ENCODE measurements at places on chromosomes 2 and 18.
A peak's percentile ranks its signal among the peaks of the same experiment; 100 is the strongest.

- H3K4me3 ChIP-seq, result no peak overlapping the region
- H3K36me3 ChIP-seq, result no peaks in the 10 kb centered on the region
- no peaks in the 10 kb centered on the region for H3K27me3 ChIP-seq
- no peak overlapping the region for H3K27ac ChIP-seq
Observed at GRCh38 chr2:7073901-7074300, 156.7 kb downstream of the RNF144A start.

DNA sequence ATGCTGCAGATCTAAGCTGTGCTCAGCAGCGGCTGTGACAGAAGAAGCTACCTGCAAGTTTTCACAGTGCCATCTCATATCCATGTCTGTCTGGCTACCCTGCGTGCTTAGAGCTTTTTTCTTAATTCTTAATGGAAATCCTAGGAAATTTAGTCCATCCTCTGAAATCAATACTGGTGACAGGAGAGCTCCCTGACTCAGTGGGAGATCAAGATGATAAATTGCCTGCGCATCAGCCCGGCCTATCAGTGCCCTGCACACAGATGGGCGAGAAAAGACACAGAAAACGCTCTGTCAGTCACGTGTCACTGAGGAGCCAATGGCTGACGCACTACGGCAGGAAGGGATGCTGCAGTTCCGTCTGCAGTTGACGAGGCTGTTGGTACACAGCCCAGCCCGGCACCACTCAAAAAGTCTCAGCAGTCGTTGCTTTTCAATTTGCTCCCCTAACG lies 819.6 kb upstream of the FSHR start:
- H3K27ac ChIP-seq, result no peak overlapping the region
- no peaks in the 10 kb centered on the region for H3K36me3 ChIP-seq
- DNase-seq, result peak; percentile 71
- peak overlapping the region; percentile 29 for H3K4me3 ChIP-seq
- H3K27me3 ChIP-seq, result no peaks in the 10 kb centered on the region

GRCh38 chr2:128448331-128449225 lies 129.9 kb upstream of the HS6ST1 start:
- DNase-seq, result peak; percentile 57
- no peak overlapping the region for H3K27ac ChIP-seq
- H3K4me1 ChIP-seq, result no peaks in the 10 kb centered on the region
- no peaks in the 10 kb centered on the region for H3K36me3 ChIP-seq
- H3K4me3 ChIP-seq, result no peak overlapping the region

GRCh38 chr2:129734343-129735034 lies 245.0 kb upstream of the RAB6C start:
- DNase-seq, result no peak
- no peaks in the 10 kb centered on the region for H3K4me1 ChIP-seq
- no peak overlapping the region for H3K4me3 ChIP-seq
- no peak overlapping the region for H3K27ac ChIP-seq
- H3K36me3 ChIP-seq, result no peaks in the 10 kb centered on the region

- peak; percentile 95 for DNase-seq
- peaks cover 5% of the 10 kb centered on the region for H3K4me1 ChIP-seq
- no peaks in the 10 kb centered on the region for H3K36me3 ChIP-seq
- H3K4me3 ChIP-seq, result peak within 1 kb of the TSS; percentile 89
- H3K27me3 ChIP-seq, result no peaks in the 10 kb centered on the region
- peak within 1 kb of the TSS; percentile 86 for H3K27ac ChIP-seq
Observed at GRCh38 chr2:197310271-197310985, at the start of gene ANKRD44. ANKRD44 (minus strand) TSS chr2:197310780; CDS start chr2:197310604, 176 bp downstream.

DNA sequence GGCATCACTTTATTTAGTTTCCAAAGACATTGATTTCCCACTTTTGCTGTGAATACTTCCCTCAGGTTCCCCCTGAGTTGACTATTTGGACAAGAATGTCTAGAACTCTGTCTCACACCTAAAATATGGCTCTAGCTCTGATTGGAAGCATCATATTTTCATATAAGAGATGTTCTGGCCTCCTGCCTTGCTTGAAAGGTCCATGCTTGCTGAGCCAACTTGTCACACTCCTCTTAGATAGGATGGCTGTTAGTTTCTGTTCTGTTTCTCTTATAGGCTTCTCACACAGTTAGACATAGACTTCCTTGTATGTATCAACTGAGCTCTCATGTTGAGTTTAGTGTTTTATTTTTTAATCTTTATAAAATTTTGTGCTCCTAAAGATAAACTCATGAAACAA lies 87.1 kb downstream of the CNTNAP5 start:
- DNase-seq, result no peak
- H3K27ac ChIP-seq, result no peak overlapping the region
- no peak overlapping the region for H3K4me3 ChIP-seq
- H3K4me1 ChIP-seq, result no peaks in the 10 kb centered on the region
- H3K36me3 ChIP-seq, result no peaks in the 10 kb centered on the region

DNA sequence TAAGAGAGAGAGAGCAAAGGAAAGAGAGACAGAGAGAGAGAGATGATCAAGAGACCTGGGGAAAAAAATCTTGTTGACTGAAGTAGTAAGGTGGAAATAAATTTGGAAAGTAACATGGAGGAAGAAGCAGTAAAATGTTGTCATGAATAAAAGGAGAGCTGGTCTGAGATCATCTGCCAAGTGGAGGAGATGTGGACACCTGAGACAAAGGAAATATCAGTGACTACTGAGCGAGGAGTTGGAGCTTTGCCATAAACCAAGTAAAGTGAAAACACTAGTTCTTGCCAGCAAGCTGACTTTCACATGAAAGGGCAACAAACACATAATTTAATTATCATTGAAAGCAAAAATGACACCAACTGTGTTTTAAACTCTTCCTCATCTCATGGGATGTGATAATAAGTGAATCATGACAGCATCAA lies 49.0 kb upstream of the DSG1 start:
- no peak for DNase-seq
- H3K4me1 ChIP-seq, result no peaks in the 10 kb centered on the region
- H3K27me3 ChIP-seq, result no peaks in the 10 kb centered on the region
- no peak overlapping the region for H3K4me3 ChIP-seq

DNA sequence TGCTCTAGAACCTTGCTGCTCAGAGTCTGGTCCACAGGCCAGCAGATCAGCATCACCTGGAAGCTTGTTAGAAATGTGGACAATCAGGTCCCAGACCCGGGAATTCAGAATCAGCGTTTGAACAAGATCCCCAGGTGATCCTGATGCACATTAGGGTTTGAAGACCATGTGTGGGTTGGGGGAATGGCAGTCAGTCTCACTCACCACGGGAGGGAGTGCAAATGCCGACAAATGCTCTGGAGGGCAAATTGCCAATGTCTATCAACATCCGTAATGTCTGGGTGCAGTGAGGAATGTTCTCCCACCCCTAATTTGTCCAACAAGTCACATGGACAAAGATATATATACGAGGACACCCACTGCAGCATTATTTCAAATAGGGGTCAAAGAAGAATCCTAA lies 34.5 kb downstream of the INPP5D start:
- H3K4me3 ChIP-seq, result no peak overlapping the region
- H3K27me3 ChIP-seq, result no peaks in the 10 kb centered on the region
- no peak overlapping the region for H3K27ac ChIP-seq
- peak; percentile 22 for DNase-seq

- H3K27ac ChIP-seq, result no peak overlapping the region
- H3K27me3 ChIP-seq, result no peaks in the 10 kb centered on the region
- no peak for DNase-seq
- no peak overlapping the region for H3K4me3 ChIP-seq
Observed at GRCh38 chr2:180122874-180123273, 115.8 kb upstream of the CWC22 start.

- no peaks in the 10 kb centered on the region for H3K27me3 ChIP-seq
- no peak overlapping the region for H3K4me3 ChIP-seq
- H3K4me1 ChIP-seq, result no peaks in the 10 kb centered on the region
- no peaks in the 10 kb centered on the region for H3K36me3 ChIP-seq
- no peak overlapping the region for H3K27ac ChIP-seq
Observed at GRCh38 chr2:23401427-23402204, 16.6 kb downstream of the KLHL29 start.

- H3K36me3 ChIP-seq, result no peaks in the 10 kb centered on the region
- H3K27ac ChIP-seq, result no peak overlapping the region
- no peaks in the 10 kb centered on the region for H3K4me1 ChIP-seq
- no peak for DNase-seq
Observed at GRCh38 chr2:142878031-142878678, 691 bp downstream of the KYNU start.

GRCh38 chr2:26873286-26873983 lies 25.5 kb downstream of the DPYSL5 start:
- no peaks in the 10 kb centered on the region for H3K36me3 ChIP-seq
- H3K4me3 ChIP-seq, result no peak overlapping the region
- no peaks in the 10 kb centered on the region for H3K4me1 ChIP-seq

GRCh38 chr2:9778471-9779316 lies 64.6 kb upstream of the TAF1B start:
- no peaks in the 10 kb centered on the region for H3K4me1 ChIP-seq
- H3K4me3 ChIP-seq, result no peak overlapping the region
- no peak for DNase-seq
- no peaks in the 10 kb centered on the region for H3K27me3 ChIP-seq

DNA sequence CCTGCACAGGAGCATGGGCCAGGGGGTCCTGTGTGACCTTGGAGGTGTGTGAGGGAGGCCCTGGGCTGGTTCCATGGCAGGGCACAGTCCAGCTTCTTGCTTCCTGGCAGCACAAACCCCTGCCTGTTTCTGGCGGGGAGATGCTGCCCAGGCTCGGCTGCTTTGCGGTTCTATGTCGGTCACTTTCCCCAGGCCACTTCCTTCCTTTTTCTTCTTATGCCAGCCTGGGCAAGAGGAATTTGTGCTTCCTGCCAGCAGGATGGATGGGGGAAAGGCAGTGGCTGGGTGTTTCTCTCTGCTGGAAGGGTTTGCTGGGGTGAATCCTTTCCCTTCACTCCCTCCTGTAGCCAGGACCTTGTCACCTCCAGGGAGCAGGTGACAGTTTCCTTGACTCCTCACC lies 24.3 kb downstream of the ASAP2 start:
- peak overlapping the region; percentile 25 for H3K4me3 ChIP-seq
- H3K27me3 ChIP-seq, result no peaks in the 10 kb centered on the region
- H3K27ac ChIP-seq, result peak overlapping the region; percentile 97
- H3K4me1 ChIP-seq, result peaks cover 73% of the 10 kb centered on the region

DNA sequence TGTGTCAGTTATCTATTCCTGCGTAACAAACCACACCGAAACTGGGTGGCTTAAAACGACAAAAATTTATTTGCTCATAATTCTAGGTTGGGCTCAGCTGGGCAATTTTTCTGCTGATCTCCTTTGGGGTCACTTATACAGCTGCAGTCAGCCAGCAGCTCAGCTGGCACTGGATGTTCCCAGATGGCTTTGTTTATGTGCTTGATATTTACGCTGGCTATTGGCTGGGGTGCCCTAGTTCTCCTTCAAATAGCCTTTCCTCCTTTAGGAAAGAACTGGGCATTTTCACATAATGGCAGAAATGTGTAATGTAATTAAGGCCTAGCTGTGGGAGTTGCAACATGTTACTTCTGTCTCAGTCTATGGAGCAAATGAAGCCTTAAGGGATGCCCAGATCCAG lies 142.2 kb downstream of the B3GNT2 start:
- no peaks in the 10 kb centered on the region for H3K36me3 ChIP-seq
- H3K4me3 ChIP-seq, result no peak overlapping the region
- H3K27me3 ChIP-seq, result no peaks in the 10 kb centered on the region
- no peak overlapping the region for H3K27ac ChIP-seq

GRCh38 chr2:134466141-134466540 lies 212.3 kb downstream of the MGAT5 start:
- DNase-seq, result no peak
- no peak overlapping the region for H3K4me3 ChIP-seq
- H3K27me3 ChIP-seq, result no peaks in the 10 kb centered on the region
- no peaks in the 10 kb centered on the region for H3K4me1 ChIP-seq
- no peaks in the 10 kb centered on the region for H3K36me3 ChIP-seq
- H3K27ac ChIP-seq, result no peak overlapping the region

- peak; percentile 86 for DNase-seq
- no peak overlapping the region for H3K27ac ChIP-seq
- peaks cover 6% of the 10 kb centered on the region for H3K4me1 ChIP-seq
- no peaks in the 10 kb centered on the region for H3K27me3 ChIP-seq
- peaks cover 16% of the 10 kb centered on the region for H3K36me3 ChIP-seq
- H3K4me3 ChIP-seq, result no peak overlapping the region
Observed at GRCh38 chr18:48663931-48664847, 125.4 kb downstream of the CTIF start.

- H3K27ac ChIP-seq, result no peak overlapping the region
- no peak for DNase-seq
- H3K4me1 ChIP-seq, result no peaks in the 10 kb centered on the region
- no peaks in the 10 kb centered on the region for H3K27me3 ChIP-seq
- no peak overlapping the region for H3K4me3 ChIP-seq
- H3K36me3 ChIP-seq, result no peaks in the 10 kb centered on the region
Observed at GRCh38 chr2:16262526-16263178, 322.3 kb downstream of the MYCN start.

Data from ascending aorta (tissue), 2 donors.